Central memory CD4-positive, alpha-beta T cell (primary cell): ENCODE measurements at places on chromosomes 13 and 19.

GRCh38 chr13:33452873-33453517 is 167.4 kb upstream of the STARD13 start:
- no peak for DNase-seq

DNA sequence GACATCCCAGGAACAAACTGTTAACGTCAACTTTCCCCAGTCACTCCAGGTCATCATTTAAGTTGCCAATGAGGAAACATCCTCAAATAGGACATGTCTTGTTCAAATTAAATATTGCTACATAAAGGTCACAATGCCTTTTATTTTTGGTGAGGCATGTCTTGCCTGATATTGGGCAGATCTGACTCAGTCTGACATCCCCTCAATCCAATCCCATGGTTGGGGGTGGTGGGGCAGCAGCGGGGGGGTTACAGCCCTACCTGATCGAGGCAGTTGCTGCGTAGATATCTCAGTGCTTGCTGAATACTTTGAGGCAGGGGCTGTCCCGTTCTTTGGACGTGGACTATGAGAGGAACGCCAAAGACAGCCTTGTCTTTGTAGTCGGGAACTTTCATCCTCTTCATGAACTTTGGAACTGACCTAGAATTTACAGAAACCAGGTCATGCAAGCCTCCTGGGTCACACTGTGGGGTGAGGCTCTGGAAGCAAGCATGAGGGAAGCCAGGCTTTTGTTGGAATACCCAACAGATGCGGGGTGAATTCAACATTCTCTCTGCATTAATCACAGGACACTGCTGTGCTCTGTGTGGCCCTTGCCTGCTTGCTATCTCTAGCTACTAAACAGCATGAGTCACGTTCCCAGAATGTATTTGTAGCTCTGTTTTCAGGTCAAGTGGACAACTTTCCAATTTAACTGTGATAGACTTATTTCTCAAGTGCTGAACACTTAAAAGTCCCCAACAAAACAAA is 109.8 kb downstream of the KL start:
- DNase-seq = no peak

DNA sequence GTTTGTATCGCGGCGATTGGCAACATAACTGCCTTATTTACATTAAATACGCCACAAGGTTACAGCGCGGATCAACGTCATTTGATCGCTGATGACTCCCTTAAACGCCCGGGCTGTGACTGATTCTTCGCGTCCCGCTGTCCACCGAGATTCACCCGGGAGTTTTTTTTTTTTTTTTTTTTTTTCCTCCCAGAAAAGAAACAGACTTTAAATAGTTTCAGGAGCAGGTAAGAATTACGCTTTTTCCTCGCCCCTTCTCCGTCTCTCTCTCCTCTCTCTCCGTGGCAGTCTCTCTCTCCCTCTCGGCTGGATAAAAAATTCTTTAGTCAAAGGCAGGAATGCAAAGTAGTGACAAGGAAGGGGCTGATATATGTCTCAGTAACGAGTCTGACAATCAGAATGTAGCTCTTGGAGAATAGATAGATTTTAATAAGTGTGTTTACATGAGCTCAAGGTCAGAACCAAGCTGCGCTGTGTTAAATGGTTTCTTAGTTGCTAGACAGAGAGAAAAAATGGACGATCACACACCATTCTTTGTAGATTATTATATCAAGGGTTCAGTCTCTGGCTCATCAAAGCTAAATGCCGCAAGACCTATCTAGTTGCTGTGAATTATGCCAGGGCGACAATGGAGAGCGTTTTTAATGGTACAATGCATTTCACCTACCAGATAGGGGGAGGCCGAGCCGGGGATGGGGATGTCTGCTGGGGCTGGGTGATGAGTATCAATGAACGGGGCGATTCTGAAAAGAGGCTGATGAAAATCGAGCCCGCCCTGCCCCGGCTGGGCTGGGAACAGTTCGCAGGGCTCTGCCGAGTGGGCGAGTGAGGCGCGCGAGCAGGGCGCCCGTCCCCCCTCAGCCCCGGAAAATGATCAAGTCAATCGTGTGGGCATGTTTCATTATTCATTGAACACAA is 147.2 kb upstream of the ZNF536 start:
- no peak for DNase-seq

DNA sequence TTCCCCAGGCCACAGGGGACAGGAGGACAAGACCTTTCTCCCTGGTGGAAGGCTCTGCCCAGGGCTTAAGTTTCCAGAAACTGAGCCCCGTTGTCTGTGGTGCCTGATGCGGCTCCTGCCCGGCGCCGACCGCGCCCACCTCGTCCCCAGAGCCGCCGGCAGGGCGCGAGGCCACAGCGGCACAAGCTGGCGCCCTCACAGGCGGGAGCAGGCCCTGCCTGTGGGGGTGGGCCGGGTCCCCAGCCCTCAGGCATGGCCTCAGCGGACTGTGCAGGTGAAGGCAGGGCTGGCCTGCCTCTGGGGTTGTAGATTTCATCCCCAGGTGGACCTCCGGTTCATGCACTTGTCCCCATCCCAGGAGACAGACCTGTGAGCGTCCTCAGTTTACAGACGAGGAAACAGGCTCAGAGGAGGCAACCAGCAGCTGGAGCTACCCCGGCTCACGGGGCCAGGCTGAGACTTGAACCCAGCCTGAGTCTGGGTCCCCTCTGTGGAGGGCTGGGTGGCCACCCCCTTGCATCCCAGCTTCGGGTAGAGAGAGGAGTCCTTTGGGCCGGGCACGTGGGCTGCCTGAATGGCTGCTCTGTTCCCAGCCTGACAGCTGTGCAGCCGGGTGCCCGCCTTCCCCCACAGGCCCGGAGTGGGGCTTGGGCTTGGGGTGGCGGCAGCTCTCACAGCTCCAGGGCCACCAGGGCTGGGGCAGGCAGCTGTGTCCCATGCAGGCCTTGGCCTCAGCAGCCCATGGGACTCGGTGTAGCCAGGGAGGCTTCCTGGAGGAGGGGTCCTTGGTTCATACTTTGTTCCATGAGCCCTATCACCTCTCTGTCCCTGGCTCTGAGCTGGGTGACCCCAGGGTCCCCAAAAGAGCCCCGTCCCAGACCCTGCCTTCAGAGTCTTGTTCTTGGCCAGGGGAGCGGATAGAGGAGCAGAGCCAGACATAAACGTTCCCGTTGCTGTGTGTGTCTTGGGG is 26.8 kb downstream of the PIAS4 start:
- DNase-seq = no peak

DNA sequence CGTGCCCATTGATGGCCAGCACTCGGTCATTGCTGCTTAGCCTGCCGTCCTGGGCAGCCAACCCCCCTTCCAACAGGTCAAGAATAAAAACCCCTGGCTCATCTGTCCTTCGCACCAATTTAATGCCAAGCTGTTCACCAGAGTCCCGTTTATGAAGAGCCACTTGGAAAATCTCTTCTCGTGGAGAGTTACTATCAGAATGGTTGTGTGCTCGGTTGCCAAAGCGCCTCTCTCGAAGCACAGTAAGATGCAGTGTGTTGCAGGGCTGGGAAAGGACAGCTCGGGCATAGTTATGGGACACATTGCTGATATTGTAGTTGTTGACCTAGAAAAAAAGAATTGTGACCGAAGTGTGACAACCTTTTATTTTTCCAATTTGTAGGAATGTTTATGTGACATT is 57.9 kb downstream of the LNX2 start:
- DNase-seq = no peak

- no peak for DNase-seq
Observed at GRCh38 chr19:29031216-29031615, 181.7 kb downstream of the UQCRFS1 start.

DNA sequence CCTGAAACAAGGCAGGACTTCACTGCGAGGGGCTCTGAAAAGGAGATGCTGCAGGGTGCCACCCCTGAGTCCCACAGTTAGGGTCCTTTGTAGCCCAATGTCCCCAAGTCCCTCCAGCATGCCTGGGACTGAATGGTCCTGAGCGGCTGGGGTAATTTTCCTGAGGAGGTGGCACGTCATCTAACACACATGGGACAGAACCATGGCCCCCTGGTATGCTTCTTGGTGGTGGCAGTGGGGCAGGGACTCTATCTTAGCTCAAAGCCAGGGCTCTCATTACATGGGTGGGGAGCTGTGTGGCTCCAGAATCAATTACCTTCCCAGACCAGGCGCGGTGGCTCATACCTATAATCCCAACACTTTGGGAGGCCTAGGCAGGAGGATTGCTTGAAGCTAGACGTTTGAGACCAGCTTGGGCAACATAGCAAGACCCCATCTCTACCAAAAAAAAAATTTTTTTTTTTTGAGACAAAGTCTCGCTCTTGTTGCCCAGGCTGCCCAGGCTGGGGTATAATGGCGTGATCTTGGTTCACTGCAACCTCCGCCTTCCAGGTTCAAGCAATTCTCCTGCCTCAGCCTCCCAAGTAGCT is 7.9 kb upstream of the SLC7A9 start:
- DNase-seq = no peak
